ENCODE measurements at places on chromosomes 16 and 17.
A peak's percentile ranks its signal among the peaks of the same experiment; 100 is the strongest.

- no peak for DNase-seq
Measured at GRCh38 chr16:16148755-16149154, 74.5 kb downstream of the ABCC6 start.

- DNase-seq = peak; percentile 84
Measured at GRCh38 chr17:46940692-46941404, 17.9 kb downstream of the GOSR2 start.

- DNase-seq = peak; percentile 70
Measured at GRCh38 chr17:40303009-40303657, 5.8 kb upstream of the RARA start.

DNA sequence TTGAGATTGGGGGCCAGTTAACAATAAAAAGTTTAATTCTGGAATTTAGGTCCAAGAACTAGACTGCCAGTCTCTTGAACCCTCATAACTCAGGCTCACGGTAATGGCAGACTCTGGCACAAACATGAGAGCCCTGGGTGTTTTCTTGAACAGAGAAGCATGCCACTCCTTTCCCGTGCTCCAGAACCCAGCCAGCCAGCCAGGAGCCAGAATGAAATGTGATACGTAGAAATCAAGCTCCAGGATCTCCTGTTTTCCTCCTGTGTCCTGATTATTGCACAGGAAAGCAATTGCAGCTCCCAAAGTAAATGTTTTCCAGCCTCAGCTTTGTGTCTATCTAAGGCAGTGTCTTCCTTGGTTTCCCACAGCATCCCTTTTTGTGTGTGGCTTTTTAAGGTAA is 46.2 kb upstream of the NOL11 start:
- DNase-seq = no peak

GRCh38 chr17:77619326-77619725 is 339.2 kb upstream of the TNRC6C start:
- no peak for DNase-seq

DNA sequence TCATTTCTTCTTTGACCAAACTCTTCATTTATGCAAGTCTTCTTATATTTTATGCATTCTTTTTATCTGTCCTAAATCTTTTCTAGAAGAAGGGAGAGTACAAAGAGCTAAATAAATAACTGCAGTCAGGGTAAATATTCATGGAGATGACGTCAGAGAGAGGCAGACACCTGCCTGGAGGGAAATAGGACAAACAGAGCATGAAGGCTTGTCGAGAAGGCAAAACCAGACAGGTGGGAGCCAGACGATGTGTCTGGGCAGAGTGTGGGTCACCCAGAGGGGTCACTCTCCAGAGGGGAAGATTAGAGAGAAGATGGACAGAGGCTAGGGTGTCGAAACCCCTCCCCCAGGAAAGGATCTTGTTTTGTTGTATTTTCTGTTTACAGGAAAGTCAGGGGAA is 78.3 kb upstream of the RPL38 start:
- DNase-seq = no peak

DNA sequence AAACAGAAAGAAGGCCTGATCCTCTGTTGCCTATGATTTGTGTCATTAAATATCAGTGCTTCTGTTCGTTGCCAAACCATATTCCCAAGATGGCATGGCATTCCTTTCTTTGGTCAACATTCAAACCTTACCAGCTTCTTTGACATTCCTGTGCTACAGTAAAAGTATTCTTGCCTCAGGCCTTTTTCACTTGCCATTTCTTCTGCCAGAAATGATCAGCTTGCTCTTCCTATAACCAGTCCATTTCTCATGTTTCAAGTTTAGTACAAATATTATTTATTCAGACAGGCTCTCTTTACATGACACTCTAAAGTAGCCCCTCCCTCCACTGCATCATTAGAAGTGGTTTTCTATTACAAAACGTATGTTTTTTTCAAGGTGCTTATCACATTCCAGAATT is 278.3 kb downstream of the KCNJ2 start:
- DNase-seq = no peak

DNA sequence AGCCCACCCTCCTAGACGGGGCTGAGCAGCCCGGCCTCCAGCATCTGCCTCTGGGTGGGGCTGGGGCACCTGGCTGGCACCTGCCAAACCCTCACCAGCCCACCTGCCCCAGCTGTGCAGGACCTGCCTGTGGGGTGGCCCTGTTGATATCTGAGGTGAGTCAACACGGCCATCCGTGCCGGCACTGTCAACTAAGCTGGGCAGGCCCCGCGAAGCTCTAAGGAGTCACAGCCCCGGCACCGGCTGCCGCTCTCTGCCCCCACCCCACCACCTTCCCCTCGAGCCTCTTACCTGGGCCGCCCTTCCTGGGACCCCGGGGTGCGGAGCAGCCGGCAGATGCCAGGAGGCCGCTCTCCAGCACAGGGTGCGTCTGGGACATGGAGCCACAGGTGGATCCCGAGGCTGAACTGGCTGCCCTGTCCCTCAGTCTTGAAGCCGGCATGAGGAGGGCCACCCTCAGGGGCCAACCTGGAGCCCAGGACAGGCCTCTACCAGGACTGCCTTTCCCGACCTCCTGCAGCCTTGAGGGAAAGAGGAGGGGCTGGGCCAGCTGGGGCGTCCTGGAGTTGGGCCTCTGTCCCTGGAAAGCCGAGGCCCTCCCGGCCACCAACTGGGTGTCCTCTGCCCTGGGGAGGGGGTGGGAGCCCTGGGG is 515 bp downstream of the CBFA2T3 start:
- no peak for DNase-seq

GRCh38 chr16:1878256-1878655 is 6.3 kb upstream of the MEIOB start:
- DNase-seq = no peak

DNA sequence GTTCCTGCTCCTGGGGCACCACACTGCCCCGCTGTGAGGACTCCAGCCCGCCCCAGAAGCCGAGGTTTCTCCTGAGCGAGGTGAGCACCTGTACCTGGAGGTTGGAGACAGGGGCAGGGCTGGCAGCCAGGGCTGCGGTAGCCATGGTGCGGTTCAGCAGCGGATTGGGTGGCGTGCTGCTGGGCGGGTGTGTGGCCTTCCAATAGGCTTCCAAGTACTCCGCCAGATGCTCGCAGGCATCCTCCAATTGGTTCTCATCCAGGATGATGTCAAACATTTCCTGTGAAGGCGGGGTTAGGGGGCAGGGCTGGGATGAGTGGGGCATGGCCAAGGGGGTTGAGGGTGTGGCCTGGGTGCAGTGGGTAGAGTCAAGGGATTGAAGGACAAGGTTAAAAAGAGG is 11.3 kb upstream of the ARL5C start:
- DNase-seq = no peak

GRCh38 chr16:66590322-66590721 is 11.1 kb downstream of the CMTM2 start:
- no peak for DNase-seq

DNA sequence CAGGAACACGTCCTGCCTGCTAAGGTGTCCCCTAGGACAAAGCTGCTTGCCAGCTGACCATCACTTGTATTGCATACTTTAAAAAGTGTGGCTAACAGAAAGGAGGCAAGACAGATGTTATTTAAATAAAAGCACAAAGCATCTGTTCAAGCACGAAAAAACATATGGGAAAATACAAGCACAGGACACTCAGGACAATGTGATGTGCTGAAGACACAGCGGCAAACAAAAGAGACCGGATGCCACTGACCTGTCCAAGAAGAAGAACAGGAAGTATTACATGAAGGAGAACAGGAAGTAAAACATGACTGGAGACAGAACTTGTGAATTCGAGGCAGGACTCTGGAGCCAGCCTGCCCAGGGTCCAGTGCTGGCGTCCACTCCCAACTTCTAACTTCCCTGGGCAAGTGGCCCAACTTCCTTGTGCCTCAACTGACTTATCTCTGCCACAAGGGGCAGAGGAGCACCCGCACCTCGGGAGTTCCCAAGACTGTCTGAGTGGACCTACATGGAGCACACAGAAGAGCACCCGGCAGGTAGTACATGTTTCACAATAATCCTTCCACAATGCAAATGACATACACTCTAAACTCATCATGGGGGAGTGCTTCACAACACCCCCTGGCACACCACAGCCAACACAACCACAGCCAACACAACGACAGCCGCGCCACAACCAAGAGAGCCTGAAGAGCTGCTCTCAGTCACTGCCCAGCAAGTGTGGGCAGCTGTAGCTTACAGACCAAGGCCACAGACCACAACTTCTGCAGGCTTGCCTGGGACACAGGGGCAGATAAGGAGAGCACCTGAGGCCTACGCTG is 36.6 kb downstream of the ANKRD11 start:
- DNase-seq = no peak

- DNase-seq = no peak
Measured at GRCh38 chr17:46011711-46012505, 12.9 kb downstream of the STH start.

- DNase-seq = no peak
Measured at GRCh38 chr17:49572806-49573420, 2.8 kb upstream of the NXPH3 start.

DNA sequence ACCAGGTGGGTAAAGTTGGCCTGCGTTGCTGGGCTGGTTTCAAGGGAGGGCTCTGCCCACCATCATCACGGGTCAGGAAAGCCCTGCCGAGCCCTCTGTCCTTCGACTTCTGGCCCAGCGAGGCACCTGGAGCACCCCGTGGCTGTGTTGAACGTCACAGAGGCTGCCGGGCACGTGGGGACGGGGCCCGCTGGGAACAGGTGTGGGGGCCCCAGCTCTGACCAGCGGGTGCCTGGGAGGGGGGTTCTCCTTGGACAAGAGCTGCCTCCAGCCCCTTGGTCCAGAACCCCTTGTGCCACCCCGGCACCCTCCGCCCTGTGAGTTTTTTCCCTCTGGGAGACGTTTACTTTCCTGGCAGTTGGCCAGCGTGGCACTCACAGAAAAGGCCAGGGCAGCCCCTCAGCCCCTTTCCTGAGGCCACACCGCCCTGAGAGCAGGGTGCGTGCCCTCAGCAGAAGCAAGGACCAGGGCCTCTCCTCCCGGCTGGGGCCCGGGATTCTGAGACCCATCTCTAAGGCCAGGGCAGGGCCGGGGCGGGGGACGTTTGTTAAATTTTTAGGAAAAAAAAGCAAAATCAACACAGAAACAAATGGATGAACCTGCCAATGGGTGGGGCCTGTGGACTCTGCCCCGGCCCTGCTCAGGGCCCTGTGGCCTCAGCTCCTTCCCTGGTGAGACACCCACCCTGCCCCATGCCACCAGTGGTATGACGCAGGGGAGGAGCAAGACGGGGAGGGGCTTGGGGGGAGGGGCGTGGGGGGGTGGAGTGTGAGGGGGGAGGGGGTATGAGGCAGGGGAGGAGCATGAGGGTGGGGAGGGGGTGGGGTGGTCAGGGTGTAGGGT is 31.3 kb upstream of the GNG13 start:
- DNase-seq = no peak

GRCh38 chr16:66182592-66182991 is 183.9 kb upstream of the CDH5 start:
- DNase-seq = no peak

GRCh38 chr17:79372470-79373238 is 238.2 kb downstream of the RBFOX3 start:
- no peak for DNase-seq

DNA sequence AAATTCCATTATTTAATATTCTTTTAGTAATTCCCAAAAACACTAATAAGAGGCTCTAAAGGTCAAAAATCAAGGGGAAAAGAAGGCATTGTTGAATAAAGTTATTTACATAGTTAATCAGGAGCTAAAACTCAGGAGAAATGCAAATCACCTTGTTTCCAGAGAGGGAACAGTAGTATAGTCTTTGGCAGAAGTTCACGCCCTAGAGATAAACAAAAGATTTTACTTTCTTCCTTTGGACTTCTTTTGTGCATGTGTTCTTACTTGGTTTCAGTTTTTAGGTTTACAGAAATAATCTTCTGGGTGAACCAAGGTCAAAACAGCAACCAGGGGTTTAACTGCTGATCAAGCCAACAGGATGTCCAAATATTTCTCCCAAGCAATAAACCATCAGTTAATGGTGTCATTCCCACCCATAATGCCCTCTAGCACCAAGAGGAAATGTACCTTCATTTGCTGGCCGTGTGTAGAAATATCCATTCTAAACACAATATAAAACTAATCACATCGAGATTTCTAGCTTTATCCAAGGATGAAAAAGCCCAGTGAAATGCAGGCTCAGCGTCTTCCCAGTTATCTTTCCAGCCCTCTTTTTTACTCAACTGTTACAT is 518.8 kb upstream of the SOX9 start:
- no peak for DNase-seq

- DNase-seq = no peak
Measured at GRCh38 chr16:69477546-69477945, 53.1 kb downstream of the CYB5B start.

- DNase-seq = no peak
Measured at GRCh38 chr17:81035521-81036196, 708 bp downstream of the BAIAP2 start.

GRCh38 chr17:33038740-33039139 is 47.1 kb downstream of the SPACA3 start:
- DNase-seq = no peak

GRCh38 chr17:79242873-79243602 is 168.4 kb downstream of the ENGASE start:
- no peak for DNase-seq

GRCh38 chr17:39706921-39707337 is 7.1 kb downstream of the ERBB2 start:
- DNase-seq = no peak

- no peak for DNase-seq
Measured at GRCh38 chr17:31295489-31295871, 1.6 kb downstream of the OMG start.

GRCh38 chr17:64020056-64020766 is at the start of gene ICAM2:
ICAM2 (minus strand) TSS chr17:64020633; CDS start chr17:64006691, 13,942 bp downstream.
- no peak for DNase-seq

DNA sequence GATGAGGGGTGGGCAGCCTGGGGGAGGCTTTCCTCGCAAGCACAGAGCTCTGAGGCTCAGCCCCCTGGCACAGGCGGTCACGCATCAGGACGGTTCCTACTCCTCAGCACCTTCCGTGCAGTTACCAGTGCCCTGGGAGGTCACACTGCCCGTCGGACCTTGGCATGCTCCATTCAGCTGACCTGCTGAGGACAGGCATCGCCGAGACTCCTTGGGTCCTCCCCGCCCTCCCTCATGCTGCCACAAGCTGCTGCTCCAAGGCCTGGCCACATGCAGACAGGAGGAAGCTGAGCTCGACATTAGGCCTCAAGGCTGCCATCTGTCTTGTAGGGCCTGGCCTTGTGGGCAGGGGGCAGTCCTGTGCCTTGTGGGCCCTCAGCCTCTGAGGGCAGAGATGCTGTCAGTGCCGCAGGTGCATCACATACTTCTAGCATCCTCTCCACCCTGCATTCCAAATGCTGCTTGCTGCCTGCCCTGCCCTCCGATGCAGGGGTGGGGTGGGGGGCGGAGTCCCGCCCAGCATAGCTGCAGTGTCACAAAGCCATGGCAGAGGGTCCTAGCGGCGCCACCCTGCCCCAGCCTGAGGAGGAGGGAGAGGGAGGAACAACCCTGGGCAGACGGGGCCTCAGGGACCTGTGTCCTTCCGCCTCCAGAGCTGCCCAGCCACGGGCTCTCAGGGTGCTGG is 9.3 kb downstream of the C16orf90 start:
- no peak for DNase-seq

GRCh38 chr16:54687043-54687899 is 243.4 kb upstream of the IRX5 start:
- no peak for DNase-seq

GRCh38 chr17:38892083-38892482 is 22.2 kb downstream of the LASP1 start:
- no peak for DNase-seq

GRCh38 chr17:73196500-73196899 is 3.6 kb downstream of the COG1 start:
- peak; percentile 37 for DNase-seq
